ENCODE measurements at places on chromosomes 11 and 22.

DNA sequence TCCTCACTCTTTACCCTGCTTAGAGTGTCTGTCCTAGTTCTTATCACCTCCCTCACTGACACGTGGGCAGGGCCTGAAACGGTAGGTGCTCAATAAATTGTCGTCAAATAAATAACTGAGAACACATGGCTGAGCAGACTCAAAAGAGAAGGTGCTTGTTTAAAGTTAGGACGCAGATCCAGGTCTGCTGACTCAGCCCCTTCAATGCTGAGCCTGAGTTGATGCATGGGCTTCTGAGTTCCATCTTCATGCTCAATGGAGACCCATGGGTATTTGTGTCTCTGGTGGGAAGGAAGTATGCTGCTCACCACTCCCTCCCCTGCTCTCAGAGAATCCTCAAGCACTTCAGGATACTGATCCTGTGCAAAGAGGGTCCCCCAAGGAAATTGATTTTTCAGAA lies 67.5 kb downstream of the FLI1 start:
- no peak for DNase-seq

DNA sequence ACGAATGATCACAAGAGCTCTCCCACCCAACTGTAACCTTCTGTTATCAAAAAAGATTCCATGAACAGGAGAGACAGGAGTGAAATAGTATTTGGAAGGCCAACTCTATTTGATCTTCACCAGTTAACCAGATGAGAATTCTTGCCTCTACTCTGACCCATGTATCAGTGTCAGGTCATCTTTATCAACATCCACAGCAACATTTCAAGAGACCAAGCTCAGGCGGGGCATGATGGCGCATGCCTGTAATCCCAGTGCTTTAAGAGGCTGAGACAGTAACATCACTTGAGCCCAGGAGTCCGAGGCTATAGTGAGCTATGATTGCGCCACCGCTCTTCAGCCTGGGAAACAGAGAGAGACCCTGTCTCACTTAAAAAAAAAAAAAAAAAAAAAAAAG lies 62.3 kb downstream of the GAB2 start:
- DNase-seq: no peak

- no peak for DNase-seq
These were observed 12.8 kb upstream of the CABP7 start for GRCh38 chr22:29707010-29707409.

DNA sequence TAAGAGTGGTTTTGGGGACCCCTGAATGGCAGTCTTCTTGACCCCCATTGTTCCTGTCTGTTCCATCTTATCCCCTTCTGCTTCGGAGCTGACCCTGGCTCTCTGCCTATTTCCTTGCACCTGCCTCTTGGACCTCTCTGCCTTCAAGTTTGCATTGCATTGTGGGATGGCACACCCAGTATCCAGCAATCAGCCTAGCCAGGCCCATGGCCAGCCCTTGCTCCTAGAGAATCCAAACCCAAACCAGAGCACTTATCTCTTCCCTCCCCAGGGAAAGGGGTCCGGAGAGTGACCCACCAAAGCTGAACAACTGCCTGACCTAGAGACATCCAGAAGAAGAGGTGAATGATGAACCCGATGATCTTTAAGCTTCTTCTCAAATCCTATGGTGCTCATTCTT lies 607.3 kb upstream of the CADM1 start:
- DNase-seq: no peak

- DNase-seq: no peak
These were observed 18.7 kb downstream of the MRGPRX4 start for GRCh38 chr11:18191376-18191775.

GRCh38 chr11:75812542-75813040 lies 2.4 kb upstream of the UVRAG start:
- no peak for DNase-seq

DNA sequence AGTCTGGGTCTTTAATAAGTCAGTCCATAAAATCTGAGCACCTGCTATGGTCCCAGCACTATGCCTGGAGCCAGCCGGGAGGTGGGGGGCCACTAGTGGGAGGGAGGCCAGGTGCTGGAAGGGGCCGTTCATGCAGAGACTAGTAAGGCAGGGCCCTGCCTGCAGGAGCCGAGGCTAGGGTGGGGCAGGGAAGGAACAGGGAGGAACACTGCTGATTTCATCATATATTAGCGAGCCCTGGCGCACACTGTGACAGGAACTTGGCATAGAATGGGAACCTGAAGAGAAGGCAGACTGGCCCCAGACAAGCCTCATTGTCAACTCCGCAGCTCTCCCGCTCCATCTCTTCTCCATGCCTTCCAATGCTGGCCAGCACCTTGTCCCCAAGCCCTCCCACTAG lies 7.1 kb downstream of the VSIG10L2 start:
- DNase-seq: no peak

- no peak for DNase-seq
These were observed 79.1 kb downstream of the PICALM start for GRCh38 chr11:85989746-85990145.

- no peak for DNase-seq
These were observed 215.0 kb upstream of the E2F8 start for GRCh38 chr11:19455731-19456130.

DNA sequence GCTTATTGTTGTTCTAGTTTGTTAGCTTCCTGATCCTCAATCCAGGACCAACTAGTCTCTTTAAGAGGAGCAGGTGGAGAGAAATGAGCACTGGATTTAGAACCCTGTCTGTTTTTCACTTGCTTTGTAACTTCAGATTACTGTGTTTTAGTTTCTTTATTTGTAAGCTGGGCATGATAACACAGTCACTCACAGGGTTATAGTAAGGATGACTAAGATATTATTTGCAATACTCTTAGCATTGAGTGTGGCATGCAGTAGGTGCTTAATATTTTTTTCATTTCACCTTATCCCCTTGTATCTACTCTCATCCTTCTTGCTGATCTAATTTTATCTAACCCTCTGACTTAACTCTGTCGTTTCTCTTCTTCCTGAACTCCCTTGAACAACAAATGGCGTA lies 33.8 kb downstream of the DNHD1 start:
- no peak for DNase-seq

- no peak for DNase-seq
These were observed 24.8 kb upstream of the SOX10 start for GRCh38 chr22:38009000-38009806.

- peak; percentile 95 for DNase-seq
These were observed 678 bp upstream of the ZFP91 start for GRCh38 chr11:58578136-58578634.

GRCh38 chr11:64655941-64656601 lies 65.1 kb downstream of the SLC22A12 start:
- DNase-seq: no peak

DNA sequence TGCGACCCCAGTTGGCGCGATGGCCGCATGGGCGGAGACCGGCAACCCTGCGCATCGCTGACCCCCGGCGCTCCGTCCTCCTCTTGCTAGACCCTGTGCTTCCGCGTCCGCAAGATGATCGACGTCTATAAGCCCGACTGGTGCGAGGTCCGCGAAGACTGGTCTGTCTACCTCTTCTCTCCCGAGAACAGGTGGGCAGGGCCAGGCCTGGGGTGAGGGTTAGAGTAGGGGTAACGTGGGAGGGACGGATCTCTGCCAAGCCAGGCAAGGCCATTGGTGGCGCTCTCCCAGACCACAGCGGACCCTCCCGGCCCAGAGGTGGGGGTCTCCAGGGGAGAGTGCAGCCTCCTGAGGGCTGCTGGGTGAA lies 92.1 kb downstream of the CACNA1I start:
- no peak for DNase-seq

DNA sequence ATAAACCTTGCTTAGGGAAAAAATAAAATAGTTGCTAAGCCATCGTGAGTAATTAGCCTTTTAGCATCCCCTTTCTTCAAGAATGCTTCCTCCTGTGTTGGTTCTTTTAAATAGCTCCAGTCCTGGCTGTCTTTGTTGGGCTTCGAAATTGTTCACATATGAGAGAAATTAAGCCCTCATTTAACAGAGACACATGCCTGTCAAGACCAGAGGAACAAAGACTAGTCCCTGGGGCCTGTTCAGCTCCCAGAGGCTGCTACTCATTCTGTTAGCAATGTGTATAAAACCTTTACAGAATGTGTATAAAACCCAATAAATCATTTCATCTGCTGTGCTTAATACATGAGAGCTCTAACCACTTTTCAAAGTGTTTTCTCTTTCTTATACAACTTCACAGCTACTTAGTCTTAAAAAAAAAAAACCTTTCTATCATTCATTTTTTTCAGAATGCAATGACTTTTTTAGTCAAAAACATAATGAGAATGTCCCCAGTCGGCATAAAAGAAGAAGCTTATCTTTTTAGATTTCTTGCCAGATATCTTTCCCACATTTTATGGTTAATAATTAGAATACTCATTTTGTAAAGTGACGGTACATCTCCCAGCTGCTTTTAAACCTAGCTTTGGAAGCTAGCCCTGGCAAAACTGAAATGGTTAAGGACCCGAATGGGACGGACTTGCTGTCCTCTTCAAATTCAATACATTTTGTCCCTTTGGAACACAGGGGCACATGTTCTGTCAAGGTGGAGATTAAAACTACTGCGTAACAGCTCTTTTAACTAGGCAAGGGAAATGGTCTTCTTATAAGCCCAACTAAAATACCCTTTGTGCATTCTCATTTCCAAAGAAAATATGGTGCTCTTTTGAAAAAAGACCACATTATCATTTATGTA lies 186.1 kb downstream of the SOX6 start:
- no peak for DNase-seq

- DNase-seq: no peak
These were observed 45.9 kb downstream of the MN1 start for GRCh38 chr22:27755521-27756211.

- DNase-seq: peak; percentile 93
These were observed 29.8 kb downstream of the SGSM3 start for GRCh38 chr22:40400159-40400558.

GRCh38 chr22:21450320-21450831 lies 16.8 kb upstream of the TMEM191C start:
- no peak for DNase-seq

- no peak for DNase-seq
These were observed 10.9 kb downstream of the LTO1 start for GRCh38 chr11:69664103-69664775.

DNA sequence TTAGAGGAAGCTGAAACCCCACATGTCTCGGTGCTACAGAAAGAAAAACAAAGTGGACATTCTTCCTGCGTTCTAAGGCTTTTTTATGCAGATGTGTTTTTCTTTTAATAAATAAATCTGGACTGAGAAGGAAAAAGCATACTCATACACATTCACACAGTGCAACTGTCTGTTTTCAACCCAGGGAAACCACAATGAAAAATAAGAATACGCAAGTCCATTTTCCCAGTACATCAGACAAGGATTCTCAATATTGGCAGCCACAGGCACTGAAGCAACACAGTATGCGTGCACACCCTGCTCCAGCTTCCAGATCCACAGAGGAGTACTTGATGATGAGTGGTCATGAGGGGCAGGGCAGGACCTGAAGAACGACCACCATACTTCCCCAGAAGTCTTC lies 86.9 kb downstream of the ETS1 start:
- DNase-seq: no peak

DNA sequence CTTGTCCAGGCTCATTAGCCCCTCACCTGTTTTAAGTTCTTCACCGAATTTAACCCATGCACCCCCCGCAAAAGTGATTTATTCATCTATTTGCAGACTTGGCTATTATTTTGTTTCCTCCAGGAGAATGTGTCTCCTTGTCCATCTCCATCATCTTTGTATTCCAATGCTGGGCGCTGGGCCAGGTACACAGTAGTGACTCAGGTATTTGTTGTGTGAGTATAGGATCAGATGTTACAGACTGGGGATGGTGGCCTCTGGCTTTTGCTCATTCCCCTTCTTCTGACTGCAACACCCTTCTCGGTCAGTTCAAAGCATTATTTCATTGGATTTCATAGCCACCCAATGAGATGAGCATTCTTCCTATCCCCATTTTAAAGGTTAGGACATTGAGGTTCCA lies 408.2 kb downstream of the MN1 start:
- no peak for DNase-seq

- no peak for DNase-seq
These were observed 62.1 kb upstream of the ARHGAP20 start for GRCh38 chr11:110774138-110775014.

DNA sequence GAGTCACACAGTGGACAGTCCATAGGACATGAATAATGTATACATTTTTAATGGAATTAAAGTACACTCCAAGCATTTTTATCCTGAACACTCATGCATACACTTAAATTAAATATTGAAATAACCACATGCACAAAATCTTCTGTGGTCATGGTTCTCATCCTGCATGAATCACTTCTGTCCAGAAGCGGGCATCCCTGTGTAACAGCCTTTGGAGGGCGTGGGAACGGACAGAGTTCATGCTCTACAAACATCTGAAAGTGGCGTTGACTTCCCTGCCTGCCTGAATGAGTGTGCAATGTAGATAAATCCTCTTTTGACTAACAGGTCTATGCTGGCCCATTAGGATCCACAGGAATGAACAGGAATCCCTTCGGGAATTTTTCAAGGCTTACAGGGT lies 780.2 kb downstream of the BRD1 start:
- DNase-seq: no peak

GRCh38 chr11:75403983-75404658 lies 4.8 kb downstream of the RPS3 start:
- no peak for DNase-seq

DNA sequence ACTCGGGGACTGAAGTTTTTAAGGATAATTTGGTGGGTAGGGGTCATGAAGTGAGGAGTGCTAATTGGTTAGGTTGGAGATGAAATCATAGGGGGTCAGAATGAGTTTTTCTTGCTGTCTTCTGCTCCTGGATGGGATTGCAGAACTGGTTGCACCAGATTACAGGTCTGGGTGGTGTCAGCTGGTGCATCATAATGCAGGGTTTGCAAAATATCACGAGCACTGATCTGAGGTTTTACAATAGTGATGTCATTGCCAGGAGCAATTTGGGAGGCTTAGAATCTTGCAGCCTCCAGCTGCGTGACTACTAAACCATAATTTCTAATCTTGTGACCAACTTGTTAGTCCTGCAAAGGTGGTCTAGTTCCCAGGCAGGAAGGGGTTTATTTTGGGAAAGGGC lies 46.4 kb upstream of the CALCB start:
- no peak for DNase-seq

- DNase-seq: no peak
These were observed 6.0 kb upstream of the FXYD6 start for GRCh38 chr11:117882311-117882905.

GRCh38 chr22:18071968-18072310 lies 5.9 kb upstream of the PEX26 start:
- DNase-seq: no peak

- DNase-seq: no peak
These were observed 49.6 kb downstream of the BARX2 start for GRCh38 chr11:129425214-129425613.

DNA sequence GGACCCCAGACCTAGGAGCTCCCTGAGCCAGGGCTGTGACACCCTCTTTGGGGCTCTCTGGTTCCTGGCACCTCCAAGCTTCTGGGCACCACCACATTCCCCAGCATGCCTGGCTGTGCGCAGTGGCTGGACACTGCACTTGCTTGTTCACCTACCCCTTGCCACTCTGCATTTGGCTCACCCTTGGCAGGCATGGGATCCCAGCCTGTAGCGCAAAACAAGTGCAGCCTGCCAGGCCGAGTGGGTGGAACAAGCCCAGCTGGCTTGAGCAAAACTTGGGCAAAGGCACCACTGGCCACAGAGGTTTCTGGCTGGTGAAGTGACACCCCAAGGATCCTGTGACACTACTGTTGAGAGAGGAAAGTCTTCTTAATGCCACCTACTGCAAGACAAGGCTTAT lies 57.3 kb downstream of the CCDC34 start:
- no peak for DNase-seq

- DNase-seq: no peak
These were observed 98.2 kb upstream of the NNMT start for GRCh38 chr11:114197799-114198500.

All from T-helper 2 cell (primary cell).